Chondrocyte (in vitro differentiated cells): ENCODE measurements at places on chromosomes 6 and 20. TPM values are rescaled to one million over a fixed set of nuclear protein-coding genes. Genes with fewer than 3 reads are reported as not detected.

Gene MYLK2
- total RNA-seq: 1.3 to 3.3 TPM (median 2.9 TPM) in 3 replicates

Gene POPDC3
- 2.6 to 4.6 TPM (median 3.4 TPM) in 3 replicates for total RNA-seq

Gene PRDM1
- total RNA-seq: 0.08 to 0.15 TPM (median 0.15 TPM) in 3 replicates

Gene RSPH4A
- 0.36 TPM in 1 of 3 replicates, not detected in the others for total RNA-seq

- DNase-seq: no peak
These were observed 81.8 kb downstream of the JAG1 start for GRCh38 chr20:10591946-10592521.
